Nucleus accumbens (tissue), 56 donors: ENCODE measurements at places on chromosomes 1 and 21.

DNA sequence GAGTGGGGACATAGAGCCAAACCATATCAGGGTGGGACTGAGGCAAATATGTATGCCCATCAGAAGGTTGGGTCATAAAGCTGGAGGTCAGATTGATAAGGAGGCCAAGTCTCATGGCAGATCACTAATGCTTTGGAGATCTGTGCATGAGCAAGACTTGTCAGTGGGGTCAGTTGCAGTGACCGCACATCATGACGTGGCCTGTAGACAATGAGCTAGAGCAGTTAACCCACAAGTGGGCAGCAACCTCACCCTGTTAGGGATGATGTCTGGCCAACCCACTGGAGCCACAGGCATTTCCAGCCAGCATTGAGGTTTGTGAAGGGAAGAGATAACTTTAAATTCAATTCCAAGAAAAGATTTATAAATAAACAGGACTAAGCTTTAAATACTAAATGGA is 66.7 kb downstream of the XCL1 start:
- DNase-seq: no peak

GRCh38 chr1:209398313-209398991 is 185.1 kb upstream of the CAMK1G start:
- DNase-seq: no peak

GRCh38 chr21:43193651-43194302 is 25.0 kb downstream of the CRYAA start:
- DNase-seq: no peak

- no peak for DNase-seq
Observed at GRCh38 chr1:42096554-42096953, 56.7 kb upstream of the GUCA2B start.

- DNase-seq: no peak
Observed at GRCh38 chr1:29695036-29695435, 458.7 kb downstream of the PTPRU start.
